ENCODE measurements at places on chromosomes 2 and 18.

DNA sequence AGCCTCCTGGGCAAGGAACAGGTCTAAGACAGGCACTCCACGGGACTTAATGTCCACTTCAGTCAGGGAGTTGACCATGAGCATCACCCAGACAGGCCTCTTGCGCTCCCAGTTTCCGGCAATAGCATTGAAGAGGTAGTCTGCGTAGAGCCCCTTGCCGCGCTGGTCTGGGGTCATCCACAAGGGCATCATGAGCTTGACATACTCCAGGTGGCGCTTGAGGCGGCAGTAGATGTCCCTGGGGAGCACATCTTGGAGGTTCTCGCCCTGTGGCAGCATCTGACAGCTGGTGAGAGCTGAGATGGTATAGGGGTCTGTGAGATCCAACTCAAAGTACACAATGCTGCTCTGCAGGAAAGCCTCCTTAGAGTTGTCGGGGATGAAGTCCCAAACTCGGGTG is 10.6 kb downstream of the TRABD2A start:
- no peak for DNase-seq

DNA sequence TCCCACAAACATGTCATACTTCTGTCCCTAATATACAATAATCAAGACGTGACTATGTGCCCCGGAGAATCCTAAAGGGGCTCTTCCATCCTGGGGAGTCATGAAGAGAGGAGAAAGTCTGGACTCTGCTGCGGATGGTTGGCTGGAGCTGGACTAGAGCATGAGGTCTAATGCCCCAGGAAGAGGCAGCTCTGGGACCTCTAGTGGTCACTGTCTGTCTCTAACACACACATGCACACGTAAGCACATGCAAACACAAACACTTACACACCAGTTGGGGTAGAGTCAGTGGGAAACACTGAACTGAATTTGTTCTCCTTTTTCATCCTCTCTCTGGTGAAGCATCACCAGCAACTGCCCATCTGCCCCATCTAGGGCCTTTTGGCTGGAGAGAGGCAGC is 271.6 kb downstream of the TDRD15 start:
- peak; percentile 30 for DNase-seq

DNA sequence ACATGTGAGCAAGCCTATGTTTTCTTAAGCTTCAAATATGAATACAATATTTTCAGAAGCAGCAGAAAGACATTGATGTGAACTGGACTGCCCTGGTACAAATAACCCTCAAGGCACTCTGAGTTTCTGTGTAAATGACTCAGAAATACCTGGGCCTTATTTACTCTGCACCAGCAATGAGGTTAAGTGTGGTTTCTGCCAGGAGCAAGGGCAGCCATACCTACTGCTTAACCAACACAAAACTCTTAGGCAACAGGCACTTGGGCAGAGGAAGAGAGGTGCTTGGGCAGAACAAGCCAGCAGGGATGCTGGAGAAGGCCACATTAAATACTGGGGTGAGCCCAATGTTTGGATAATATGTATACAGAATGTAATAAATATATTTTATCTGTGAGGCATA is 29.4 kb upstream of the ARL5A start:
- DNase-seq = no peak

DNA sequence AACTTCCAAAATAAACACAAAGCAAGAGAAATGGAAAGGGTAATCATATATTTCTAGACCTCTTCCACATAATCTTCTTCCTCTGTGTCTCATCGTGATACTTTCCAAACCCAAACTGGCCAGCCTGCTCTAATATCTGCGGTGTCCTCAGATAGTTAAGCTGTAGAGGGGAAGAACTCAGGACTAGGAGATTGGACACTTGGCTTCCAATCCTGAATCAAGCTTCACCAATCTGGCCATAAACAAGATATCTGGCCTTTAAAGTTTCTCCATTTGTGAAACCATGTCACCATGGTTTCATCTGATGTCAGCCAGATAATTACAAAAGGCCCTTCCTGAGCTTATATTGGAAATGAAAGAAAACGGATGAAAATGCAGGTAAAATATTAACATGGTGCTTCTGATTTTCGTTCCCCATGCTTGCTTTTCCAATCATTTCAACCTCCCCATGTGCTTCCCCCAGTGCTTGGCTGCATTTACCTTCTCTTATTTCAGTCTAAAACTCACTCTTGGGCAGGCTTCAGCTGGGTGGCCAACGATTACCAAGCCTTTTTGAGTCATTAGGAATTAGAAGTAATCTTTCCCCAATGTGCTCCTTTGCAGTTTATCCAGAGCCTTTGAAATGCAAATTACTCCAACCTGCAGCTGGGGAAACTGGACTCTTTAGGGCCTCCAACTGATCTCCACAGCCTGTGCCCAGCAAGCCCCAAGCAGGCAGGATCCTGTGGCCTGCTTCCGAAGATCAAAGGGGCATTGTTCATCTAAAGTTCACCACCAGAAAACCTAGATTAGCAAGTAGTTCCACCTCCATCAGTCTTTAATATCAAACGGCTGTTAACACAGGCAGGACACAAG is 44.5 kb upstream of the MYCN start:
- no peak for DNase-seq

DNA sequence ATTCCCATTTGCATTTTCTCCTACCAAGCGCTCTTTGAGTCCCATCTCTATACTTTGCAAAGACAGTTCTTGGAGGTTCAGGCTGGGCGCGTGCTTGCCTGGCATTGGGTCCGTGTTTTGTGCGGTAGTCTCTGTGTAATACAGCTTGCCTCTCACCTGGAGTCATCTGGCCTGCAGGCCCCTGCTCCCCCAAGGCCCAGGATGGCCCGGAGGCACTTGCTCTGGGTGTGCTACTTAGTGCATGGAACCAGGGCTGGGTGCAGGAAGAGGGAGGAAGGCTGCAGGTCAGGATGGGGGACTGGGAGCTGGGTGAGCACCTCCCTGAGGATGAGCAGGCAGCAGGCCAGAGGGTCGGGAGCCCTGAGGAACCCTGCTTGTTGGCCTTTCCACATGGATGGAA is 220.9 kb downstream of the LDLRAD4 start:
- no peak for DNase-seq

- DNase-seq = no peak
These were observed 34.3 kb downstream of the EN1 start for GRCh38 chr2:118813111-118813510.

- no peak for DNase-seq
These were observed 553.0 kb upstream of the SYT4 start for GRCh38 chr18:43830303-43830702.

GRCh38 chr2:54867457-54867856 is 144.0 kb downstream of the EML6 start:
- no peak for DNase-seq

Data from hypothalamus (tissue), 51 donors.